ENCODE measurements at places on chromosomes 6 and 20. TPM values are rescaled to one million over a fixed set of nuclear protein-coding genes. Genes with fewer than 3 reads are reported as not detected.

TRIM15 gene
- not detected for total RNA-seq

SPTLC3 gene
- 0.09 TPM for total RNA-seq

IL17F gene
- total RNA-seq: not detected

TNXB gene
- 6.6 TPM for total RNA-seq

UNC5CL gene
- total RNA-seq: 1.6 TPM

DNA sequence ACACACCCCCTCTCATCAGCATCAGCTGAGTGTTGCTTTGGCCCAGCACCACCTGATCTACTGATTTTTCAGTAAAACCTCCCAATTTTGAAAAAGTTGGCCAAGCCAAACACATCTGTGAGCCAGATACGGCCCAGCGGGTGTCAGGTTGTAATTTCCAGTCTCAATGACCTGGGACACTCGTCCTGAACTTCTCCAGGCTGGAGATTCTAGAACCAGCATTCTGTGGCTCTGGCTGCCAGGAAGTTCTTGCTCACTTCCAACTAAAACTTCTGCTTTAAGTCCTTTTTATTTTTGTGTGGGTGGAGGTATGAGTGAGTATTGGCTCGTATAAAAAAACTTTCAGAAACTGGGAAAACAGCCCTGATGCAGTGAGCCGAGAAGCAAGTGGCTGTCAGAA, 5.1 kb downstream of the KIAA1755 start:
- no peak for DNase-seq

- no peak for DNase-seq
Measured at GRCh38 chr6:144922120-144922722, 637.1 kb downstream of the UTRN start.

DNA sequence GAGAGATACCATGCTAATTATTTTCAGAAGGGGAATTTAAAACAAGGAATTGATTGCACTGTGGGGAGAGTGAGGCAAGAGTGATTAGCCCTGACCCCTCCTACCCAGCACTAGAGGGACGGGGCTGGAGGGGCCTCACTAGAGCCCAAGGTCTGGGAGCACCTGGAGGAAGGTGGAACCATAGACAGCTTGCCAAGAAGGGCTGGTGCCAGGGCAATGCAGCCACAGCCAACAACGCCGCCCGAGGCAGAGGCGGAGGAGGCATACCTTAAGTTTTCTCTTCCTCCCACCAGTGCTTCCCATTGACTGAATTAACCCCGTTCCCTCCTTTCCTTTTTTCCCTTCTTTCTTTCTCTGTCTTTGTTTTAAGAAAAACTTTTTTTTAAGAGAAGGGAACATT, 40.0 kb downstream of the IYD start:
- DNase-seq: no peak

- DNase-seq: no peak
Measured at GRCh38 chr6:38909015-38909730, 139.4 kb upstream of the GLP1R start.

DNA sequence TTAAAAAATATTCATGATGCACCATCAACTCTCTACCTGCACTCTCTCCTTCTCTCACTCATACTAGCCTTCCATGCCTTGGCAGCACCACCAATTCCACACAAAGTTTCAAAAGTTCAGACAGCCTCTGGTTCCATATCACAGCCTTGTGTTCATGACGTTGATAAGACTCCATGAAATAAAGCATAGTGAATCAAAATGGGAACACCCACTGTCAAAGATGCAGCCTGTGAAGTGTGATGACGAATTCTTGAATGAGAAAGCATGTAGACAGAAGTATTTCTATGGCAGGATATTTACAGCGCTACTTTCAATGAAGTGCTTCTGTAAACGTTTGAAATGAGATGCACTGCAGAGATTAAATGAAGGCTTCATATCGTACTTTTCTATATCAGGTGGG, 77.3 kb upstream of the FERMT1 start:
- no peak for DNase-seq

- DNase-seq: no peak
Measured at GRCh38 chr20:59811681-59812171, 121.7 kb downstream of the SYCP2 start.

DNA sequence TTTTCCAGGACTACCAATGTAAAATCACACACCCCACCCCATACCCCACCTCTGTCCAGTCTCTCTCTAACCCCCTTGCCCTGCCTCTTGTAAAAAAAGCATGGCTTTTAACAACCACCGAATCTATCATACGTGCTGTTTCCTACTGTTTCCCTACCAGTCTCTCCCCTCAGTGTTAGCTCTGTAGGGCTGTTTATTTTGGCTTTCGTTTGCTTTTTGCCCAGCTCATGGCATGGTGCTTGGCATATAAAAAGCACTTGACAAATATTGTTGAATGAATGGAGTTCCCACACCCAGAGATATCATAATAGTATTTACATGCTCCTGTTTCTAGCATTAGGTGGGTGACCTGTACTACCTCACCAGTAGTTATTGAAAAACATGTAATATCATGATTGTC, 148.2 kb downstream of the OPRM1 start:
- DNase-seq: no peak

DNA sequence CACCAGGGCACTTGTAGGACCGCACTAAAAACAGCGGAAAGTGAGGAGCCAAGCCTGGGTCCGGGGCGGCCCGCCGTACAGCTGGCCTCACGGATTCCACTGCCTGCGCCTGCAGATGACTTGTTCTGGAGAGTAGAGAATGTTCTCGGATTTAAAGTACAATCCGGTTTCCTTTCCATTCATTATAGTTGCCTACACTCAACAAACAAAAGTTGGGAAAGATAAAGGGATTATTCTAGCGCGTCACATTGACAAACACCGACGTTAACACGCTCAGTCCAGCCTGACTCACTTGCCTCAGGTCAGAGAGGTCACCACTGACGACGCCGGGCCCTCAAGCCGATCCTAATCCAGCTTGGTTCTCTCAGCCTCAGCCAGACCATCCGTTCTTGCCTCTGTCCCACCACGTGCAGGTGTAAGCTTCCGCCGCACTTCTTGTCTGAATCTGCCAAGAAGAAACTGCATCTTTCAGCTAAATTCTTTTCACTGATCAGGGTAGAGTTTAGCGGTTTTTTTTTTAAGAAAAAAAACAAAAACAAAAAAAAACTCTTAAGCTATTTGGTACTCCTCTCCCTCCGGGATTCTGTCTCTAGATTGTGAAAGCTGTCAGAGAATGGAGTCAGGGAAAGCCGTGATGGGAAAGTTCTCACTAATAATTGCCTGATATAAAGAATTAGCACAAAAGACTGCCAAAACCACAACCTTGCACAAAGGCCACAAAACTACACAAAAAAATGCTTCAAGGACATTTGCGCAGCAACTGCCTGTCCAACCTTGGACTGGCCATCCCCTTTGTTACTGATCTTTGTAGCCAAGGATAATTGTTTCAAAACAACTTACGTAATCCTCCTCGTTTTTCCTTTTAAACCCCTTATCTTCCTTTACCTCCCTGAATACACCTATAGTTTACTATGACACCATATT, 1.1 kb upstream of the PHF10 start:
- peak; percentile 54 for DNase-seq

DNA sequence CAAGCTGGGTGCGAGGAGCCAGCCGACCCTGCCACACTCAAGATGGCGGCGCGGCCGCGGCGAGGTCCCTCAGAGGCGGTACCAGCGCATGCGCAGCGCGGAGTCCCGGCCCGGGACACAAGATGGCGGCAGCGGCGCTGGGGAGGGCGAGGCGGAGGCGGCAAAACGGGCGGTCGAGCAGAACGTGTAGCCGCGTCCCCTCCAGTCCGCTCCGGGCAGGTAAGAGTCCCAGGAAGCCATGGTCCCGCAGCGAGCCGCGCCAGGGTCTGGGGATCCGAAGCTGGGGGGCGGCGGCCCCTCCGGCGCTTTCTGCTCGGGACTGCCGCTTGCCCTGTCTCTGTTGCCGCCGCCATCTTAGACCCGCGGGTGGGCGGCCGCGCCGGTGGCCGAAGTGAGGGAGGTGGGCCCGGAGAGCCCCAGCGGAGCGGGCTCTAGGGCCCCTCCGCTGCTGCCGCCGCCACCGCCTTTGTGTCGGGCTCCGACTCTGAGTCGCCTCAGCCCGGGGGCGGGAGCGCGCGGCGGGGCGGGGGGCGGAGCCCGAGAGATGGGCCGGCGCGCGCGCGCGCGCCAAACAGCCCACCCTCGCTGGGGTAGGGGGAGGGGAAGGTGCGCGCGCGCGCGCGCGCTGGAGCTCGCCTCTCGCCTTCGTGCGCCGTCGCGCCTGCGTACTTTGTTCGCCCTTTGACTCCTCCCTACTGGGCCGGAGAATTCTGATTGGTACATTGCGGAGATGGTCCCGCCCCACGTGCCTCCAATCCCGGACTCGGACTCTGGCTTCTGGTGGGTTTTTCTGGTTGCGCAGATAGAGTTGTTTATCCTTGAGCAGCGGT, at the start of gene PCIF1:
TSS of gene PCIF1 (plus strand) at position 98 of the 830 bp plus-strand sequence. CDS start 4,317 bp downstream, outside the sequence.
- DNase-seq: peak; percentile 98

GRCh38 chr20:48635791-48636267, 192.0 kb downstream of the PREX1 start:
- peak; percentile 75 for DNase-seq

- DNase-seq: no peak
Measured at GRCh38 chr6:128710315-128710714, 172.6 kb upstream of the LAMA2 start.

DNA sequence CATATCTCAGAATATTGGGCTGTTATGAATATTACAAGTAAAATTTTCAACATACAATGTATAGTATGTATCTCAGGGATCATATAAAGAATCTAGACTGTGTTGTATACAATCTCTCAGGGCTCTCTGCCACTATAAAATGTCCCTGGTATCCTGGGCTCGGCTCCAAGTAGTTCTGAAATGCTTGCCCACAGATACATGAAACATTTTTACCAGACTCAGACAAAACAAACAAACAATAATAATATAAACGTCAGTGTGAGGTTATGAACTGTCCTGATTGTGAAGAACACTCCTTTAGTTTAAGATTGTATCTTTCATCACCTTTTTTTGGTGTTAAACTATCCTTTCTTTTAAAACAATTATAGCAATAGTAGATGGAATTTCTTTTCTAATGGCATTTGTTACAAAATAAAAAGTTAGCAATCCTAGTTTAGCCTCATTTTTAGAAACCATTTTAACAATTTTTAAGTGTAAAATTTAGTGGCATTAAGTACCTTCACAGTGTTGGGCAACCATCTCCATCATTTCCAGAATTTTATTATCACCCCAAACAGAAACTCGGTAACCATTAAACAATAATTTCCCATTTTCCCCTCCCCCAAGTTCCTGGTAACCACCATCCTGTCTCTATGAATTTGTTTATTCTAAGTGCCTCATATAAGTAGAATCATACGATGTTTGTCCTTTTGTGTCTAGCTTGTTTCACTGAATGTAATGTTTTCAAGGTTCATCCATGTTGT, 17.4 kb upstream of the LY86 start:
- no peak for DNase-seq

DNA sequence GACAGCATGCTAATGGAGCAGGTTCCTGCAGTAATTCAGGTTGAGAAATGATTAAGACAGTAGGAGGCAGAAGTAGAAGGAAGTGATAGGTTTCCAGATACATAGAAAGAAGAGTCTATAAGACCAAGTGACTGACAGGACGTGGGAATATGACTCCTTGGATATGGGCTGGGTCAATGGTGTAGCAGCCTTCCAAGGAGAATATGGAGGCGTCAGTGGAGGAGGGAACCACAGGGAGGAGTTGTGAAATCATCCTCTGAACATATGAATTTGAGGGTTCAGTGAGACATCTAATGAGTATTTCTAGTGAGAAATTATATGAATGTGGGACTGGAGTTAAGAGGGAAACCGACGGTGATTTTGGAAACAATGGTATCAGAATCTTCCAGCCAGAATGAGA, 43.3 kb downstream of the NUDT3 start:
- DNase-seq: no peak

GRCh38 chr6:57207141-57207540, 15.0 kb downstream of the RAB23 start:
- no peak for DNase-seq

DNA sequence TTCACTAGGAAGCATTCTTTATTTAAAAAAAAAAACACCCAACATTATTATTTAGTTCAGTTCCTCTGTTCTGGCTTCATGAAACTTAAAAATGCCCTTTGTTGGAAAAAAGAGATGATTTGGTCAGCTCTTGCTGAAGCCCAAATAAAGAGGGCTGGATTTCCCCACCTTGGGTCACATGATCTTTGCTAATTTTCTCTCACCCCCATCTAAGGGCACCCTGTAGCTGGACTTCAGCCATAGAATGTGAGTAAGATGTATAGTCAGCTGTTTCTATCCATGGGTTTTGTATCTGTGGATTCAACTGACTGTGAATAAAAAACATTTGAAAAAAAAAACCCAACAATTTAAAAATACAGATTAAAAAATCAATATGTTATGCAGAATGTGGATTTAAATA, 213.9 kb upstream of the SULF2 start:
- DNase-seq: no peak

DNA sequence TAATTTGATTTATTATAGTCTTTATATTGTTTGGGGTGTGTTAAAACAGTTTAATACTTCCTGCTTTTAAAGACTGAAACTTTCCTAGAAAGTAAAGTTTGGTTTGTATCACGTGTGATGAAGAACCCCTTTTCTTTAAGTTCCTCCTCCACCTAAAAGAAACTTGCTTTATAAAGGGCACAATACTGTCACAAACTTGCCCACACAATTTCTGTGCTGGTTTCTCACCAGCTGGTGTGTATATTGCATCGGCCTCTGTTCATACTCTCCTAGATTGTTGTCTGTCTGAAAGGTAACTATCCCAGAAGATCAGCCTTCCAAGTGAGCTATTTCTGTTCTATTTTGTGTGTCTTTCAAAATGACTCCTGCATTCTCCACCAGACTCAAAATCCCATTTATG, 46.9 kb downstream of the ANKRD6 start:
- no peak for DNase-seq

DNA sequence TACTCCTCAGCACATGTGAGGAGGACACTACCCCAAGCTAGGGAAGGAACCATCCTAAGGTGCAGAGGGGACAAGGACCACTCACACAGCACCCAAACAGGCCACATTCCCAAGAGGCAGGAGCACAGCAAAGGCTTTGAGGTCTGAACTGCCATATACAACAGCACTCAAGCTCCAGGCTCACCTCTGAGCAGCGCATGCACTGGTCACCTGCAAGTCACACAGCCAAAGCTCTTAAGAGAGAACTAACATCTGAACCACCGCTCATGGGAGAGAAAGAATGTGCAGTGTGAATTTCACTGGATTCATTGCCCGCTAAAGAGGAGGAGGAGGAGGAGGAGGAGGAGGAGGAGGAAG, 31.0 kb downstream of the NPEPL1 start:
- no peak for DNase-seq

GRCh38 chr20:32775336-32775991, 13.3 kb downstream of the DNMT3B start:
- no peak for DNase-seq

DNA sequence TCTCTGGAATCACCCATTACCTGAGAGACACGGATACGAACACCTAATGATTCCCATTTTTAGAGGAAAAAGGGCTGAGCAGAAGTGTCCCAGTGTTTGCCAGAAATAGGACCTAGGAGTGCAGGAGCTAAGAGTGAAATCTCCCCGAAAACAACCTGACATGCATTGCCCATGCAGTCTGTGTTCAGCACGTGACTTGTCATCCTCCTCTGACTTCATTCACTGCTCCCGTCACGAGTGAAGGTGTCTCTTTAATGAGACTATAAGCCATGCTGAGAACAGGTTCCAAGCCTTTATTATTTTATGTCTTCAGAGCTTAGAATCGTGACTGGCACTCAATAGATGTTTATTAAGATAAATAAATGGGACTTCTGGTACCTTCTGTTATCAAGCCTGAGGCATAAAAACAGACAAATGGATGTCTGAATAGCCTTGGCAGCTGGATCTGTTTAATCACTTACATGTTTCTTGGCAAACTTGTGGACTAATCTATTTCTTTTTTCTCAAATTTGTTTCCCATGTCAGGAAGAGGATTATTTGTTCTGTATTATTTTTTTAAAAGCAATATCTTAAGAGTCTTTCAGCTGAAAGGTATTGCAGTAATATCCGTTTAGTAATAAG, 3.7 kb upstream of the MLIP start:
- no peak for DNase-seq

Measured in neural crest cell (in vitro differentiated cells).